Stimulated activated CD4-positive, alpha-beta T cell treated with anti-CD3 and anti-CD28 coated beads, Interleukin-12 subunit alpha, Interleukin-12 subunit beta, amount 100 ng/mL, for 48 hours (primary cell): ENCODE measurements at places on chromosomes 2 and 18.

DNA sequence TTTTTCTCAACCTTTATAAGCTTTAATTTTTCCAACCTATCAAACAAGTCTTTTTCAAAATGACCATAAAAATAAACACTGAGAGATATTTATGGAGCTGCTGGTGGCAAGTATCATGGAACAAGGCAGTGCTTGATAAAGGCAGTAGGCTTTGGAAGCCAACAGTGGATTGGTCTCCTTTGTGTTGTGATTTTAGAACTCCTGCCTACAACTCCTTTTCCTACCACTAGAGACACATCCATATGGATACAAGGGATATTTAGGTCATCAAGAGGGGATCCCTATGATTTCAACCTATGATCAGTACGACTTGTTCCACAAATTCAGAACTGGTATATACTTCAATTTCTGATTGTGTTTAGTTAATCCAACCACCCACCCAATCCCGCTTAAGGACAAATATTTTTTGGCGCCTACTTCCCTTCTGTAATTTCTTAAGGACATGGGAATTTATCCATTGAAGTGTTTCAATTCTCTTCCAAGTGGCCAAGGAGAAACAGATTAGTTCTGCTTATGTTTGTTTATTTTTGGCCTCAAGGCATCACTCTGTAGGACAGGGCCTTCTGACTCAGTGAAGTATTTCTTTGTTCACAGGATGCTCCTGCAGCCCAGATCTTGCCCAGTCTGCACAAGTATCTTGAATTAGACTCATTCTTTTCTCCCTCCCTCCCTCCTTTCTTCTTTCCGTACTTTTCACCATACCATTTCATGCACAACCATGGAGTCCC is 2119.6 kb upstream of the PIK3C3 start:
- no peak for DNase-seq

DNA sequence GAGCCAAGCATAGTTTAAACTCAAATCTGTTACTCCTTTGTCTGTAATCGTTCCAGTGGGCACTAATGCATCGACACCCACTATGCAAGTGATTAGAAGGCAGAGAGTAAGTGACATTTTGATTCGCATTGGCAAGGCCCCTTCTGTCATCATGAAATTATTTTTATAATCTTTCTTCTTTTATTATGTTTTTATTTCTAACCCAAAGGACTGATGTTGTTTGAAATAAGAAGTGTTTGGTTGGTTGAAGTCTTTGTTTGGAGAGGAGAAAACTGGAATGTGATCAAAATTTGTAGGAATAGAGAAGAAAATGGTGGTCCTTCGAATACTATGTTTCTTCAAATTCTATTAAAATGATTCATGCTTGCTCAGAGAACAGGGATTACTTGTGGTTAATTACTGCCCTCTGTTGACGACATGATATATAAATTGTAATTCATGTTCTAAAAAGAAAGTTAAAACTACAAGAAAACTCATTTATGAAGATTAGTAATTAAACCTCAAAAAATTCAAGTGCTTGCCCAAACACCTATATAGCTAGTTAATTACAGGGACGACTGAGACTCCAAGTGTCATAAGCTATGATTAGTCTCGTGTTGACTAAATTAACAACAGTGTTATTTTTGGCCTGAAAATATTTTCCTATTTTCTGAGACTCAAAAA is 26.4 kb upstream of the TFPI start:
- no peak for DNase-seq

DNA sequence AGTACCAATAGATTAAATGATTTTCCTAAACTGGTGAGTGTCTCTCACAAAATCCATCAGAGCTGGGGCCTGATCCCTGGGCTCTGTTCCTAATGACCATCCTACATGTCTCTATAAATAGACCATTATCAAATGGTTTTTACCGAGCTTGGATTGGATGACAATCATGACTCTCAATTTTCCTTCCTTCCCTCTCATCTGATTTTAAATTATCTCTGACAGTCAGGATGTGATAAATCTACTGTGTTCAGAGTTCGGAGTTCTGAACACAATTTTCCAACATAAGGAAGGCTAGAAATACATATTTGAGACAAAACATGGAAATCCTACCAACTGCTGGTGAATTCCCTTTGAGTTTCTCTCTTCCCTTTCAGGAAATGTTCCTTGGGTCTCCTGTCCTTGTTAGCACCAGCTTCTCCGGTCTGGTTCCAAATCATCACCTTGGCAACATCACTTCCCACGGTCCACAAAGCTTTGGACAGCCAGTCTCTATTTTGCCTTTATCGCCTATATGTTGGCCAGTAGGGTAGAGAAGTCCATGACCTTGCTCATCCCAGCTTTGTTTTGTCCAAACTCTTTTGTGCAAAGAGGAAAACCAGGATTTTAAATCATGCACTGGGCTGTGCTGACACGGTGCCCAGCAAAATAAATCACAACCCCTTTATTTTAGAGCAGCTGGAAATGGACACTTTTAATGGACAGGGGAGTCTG is 139.6 kb upstream of the ITGA6 start:
- DNase-seq: no peak

DNA sequence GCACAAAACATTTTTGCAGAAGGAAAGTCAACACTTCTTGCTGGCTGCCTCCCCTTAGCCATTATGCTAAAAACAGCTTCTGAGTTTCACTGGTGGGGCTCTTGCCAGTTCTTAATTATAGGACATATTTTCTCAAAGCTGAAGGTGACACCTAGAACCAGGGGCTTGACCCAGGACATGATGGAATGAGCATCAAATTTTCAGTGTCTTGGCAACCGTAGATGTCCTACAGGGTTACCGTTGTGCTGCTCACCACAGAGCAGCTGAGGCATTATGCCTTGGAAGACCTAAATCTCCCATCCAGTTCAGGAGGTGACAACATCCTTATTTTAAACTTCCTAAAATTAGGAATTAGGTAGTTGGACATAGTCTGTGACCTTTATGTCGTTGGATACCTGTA is 46.7 kb downstream of the TMEM185B start:
- no peak for DNase-seq

DNA sequence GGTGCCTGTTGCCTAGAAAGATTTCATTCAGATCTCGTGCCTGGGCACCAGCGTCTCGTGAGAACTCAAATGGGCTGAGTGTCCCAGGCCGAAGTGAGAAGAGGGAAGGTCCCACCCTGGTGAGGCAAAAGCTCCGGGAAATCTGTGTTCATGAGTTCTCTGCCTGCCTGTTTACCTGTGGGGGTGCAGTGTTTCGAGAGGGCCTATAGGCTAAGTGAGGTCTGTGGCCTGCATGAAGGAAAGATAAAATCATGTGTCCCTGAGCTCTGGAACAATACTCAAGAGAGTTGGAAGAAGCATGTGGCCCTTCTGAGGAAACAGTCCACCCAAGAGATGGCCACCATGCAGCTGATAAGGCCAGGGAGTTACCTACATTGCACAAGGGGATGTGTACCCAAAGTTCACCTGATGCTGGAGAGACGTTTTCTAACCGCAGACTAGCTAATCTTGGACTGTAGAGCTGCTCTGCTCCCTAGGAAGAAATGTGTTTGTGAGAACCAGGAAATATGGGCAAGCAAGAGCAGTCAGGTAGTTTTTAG is 63.5 kb upstream of the ST3GAL5 start:
- no peak for DNase-seq

DNA sequence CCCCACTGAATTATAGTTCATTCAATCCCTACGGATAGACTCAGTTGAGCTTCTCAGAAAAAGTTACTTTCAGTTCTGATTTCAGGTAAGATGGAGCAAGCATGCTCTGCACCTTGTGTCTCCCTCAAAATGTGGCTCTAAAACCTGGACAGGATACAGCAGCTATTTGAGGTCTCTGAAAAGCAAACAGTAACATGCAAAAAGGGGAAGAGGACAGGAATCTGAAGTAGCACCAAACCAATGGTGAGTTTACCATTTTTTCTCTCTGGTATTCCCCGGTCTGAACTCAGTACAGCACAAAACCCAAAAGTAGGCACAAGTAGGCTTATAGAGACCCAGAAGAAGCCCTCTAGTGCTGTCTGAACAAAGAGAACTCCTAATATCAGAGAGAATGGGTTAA is 34.1 kb downstream of the LANCL1 start:
- DNase-seq: no peak

DNA sequence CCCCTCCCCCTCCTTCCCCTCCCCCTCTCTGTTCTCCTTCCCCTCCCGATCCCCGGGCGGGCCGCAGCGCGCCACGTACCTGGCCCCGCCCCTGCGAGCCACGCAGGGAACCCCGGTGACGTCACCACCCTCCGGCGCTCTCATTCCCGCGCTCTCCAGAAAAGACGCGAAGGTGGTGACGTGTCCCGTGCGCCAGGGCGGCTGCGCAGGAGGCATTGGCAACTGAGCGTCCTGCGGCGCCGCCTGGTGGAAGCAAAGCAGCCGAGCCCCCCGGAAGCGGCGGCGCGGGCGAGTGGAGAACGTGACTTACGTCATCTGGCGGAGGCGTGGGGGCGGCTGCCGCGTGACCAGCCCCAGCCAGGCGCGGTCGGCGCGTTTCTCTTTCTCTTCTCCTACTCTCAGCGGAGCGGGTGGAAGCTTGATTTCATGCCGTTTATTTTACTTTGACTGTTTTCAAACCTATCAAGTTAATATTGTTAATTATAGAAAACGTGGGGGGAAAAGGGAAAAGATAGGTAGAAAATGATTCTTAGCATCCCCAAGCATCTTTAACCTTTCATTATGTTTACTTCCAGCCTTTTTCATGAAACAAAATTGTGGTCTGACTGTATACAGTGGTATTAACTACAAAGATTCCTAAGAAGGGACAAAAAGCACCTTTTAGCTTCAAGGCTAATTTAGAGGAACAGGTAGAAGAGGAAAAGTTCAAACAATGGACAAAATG is 48.1 kb downstream of the C2orf42 start:
- peak; percentile 100 for DNase-seq

DNA sequence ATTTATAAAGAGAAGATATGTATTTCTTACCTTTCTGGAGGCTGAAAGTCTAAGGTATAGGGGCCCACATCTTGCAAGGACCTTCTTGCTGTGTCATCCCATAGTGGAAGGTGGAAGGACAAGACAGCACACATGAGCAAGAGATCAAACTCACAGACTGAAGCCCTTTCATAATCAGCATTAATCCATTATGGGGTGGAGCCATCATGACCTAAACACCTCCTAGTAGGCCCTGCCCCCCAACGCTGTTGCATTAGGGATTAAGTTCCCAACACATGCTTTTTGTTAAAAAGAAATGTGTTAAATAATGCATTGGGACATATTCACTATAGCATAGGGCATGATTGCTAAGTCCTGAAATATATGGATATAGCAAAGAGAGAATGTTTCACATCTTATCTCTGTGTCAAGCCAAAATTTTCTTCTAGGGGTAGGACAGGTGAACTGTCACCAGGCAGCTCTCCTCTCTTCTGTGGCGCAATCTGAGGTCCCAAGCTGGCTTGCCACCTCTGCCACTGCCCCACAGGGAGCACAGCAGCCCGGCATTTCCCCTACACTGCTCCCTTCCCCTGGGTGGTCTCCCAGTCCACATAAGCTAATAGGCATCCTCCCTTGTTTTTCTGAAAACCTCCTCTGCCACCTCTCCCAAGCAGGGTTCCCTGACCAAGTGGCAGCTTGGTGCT is 8.3 kb upstream of the CTIF start:
- no peak for DNase-seq

DNA sequence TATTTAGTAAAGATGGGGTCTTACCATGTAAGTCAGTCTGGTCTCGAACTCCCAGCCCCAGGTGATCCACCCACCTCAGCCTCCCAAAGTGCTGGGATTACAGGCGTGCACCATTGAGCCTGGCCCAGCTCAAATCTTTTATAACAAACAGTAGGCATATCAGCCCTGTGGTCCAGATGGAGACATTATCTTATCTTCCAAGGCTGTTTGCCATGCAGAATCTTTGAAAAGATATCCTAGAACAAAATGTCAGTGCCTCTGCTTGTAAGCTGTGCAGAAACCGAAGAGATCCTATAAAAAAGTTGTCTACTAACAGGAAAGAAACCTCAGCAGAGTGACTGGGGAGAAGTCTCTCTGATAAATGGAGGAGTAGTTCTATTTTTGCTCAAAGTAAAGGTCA is 142.1 kb downstream of the PTH2R start:
- DNase-seq: no peak

DNA sequence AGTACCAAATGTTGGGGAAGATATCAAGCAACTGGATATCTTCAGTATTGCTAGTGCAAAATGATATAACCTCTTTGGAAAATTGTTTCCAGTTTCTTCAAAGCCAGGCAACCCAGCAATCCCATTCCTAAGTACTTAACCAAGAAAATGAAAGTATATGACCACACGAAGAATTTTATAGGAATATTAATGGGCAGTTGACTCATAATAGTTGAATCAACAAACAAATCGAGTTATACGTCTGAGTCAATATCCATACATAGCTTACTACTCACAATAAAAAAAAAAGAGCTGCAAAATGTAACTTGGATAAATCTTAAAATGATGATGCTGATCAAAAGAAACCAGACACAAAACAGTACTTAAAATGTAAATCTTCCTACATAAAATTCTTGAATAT is 810.4 kb downstream of the METTL4 start:
- DNase-seq: no peak

DNA sequence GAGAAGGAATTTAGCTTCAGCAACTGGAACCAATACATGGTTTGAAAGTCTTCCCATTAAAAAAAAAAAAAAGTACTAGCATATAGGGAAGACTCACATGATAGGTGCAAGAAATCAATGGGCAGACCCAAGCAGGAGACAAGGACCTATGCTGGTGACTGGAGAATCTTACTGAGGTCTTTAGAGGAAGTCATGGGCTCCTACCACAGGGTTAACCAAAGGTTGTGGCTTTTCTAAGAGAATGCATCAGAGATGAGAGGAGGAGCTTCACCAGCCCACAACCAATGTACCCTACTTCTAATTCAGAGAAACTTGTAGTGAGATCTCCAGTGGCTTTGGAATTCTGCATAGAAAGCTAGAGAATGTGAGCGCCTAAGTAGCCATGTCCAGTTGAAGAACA is 207.4 kb downstream of the NCKAP5 start:
- DNase-seq: no peak

DNA sequence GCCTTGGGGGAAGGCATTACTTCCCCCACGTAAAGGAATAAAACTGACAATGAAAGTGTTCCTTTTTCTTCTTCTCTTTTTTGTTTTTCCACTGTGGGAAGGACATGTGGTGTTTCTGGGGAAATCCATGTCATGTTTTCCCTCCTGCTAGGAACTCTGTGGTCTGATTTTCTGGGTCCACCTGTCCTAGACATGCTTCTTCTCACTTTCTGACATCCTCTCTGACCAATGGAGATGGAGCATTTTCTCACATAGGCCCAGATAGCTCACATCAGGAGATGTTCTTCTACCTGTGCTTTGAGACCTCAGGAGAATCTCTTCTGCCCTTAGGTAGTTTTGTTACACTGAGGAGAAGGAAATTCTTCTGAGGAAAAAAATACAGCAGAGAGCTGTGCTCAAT is 252.0 kb upstream of the SIX3 start:
- no peak for DNase-seq

GRCh38 chr2:217918308-217919024 is 84.3 kb downstream of the TNS1 start:
- DNase-seq: no peak

GRCh38 chr2:109264595-109265328 is 135.8 kb downstream of the SH3RF3 start:
- no peak for DNase-seq

GRCh38 chr2:98576666-98577312 is 31.5 kb downstream of the COA5 start:
- DNase-seq: no peak
